ENCODE measurements at places on chromosomes 3 and 15.

GRCh38 chr3:128503164-128503651 is 10.2 kb upstream of the GATA2 start:
- no peak for DNase-seq

GRCh38 chr3:98553021-98553563 is 21.3 kb downstream of the GPR15 start:
- no peak for DNase-seq

- no peak for DNase-seq
Observed at GRCh38 chr3:150220799-150221198, 187.3 kb upstream of the TSC22D2 start.

DNA sequence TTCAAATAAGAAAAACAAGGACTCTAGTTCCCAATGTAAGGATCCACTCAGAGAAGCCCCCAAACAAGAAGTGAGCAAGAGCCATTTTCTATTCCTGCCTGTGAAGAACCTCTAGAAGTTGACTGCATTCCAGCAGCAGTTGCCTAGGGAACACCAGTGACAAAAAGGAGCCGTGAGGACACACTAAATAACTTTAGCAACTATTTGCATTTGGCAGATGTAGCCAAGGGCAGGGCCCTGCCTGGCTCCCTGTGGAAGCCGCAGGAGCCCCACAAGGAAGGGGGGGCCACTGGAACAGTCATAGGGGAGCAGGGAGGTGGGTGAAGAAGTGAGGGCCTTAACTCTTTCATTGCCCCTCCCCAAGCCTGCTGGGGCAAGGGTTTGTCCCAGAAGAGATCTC is 470.2 kb upstream of the PROK2 start:
- DNase-seq: no peak

- DNase-seq: no peak
Observed at GRCh38 chr15:83873966-83874365, 220.0 kb downstream of the ADAMTSL3 start.

GRCh38 chr3:195423818-195424217 is 19.0 kb downstream of the ACAP2 start:
- DNase-seq: no peak

DNA sequence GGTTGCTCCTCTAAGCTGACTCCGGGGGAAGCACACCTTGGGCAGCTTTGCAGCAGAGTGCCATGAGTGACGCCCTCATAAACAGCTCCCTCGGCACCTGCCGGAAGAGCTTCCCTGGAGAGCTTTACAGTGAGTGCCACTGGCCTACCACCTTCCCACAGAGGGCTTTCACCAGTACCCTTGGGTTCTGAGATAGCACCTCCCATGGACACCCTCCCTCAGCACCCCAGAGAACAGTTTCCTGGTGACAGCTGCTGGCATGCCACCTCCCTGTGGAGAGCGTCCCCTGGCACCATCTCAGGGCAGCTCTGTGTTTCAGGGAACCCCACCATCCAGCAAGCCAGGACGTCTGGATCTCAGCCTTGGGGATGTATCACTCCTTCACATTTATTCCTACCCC is 49.1 kb downstream of the RUBCN start:
- no peak for DNase-seq

DNA sequence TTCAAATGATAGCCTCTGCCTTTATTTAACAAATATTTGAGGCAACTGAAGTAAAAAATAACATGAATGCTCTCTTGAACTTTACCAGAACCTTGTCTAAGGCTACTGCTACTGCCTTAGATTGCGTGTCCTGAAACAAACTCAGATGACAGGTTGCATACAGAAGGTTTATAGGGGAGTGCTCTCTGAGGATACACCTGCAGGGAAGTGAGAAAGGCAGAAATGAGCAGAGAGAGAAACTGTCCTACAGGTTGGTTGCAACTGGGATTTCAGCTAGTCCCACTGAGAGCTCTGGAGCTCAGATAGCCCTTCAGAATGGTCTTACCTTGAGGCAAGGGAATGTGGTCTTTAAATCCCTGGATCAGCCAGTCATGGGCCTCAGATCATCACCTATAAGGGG is 165.5 kb downstream of the IL5RA start:
- no peak for DNase-seq

DNA sequence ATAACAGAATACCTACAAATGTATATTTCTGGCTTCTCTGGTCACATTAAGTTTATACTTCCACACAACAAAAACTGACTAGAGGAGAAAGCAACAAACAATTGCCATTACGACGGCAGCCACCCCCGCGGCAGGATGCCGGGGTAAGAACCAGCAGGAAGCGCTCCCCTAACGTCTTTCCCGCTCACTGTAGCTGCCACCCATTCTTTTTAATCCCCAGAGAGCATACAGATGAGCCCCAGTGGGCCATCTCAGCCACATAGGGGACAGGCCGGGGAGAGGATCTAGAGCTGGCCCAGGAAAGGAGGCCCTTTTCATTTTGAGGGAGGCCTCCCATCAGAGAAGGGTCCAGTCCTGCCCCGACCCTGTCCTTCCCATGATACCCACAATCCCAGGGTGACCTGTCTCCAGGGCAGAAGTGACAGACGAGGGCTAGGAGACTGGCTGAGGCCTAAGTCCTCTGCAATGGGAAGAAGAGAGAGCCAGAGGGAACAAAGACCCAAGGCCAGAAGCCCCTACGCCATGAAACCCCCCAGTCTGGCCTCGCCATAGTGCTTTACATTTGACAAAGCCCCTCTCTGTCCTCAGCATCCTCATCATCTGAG is 3.6 kb upstream of the CALML4 start:
- DNase-seq: no peak

- no peak for DNase-seq
Observed at GRCh38 chr3:188594139-188594538, 440.2 kb downstream of the LPP start.

GRCh38 chr3:25372167-25372566 is 55.9 kb upstream of the RARB start:
- DNase-seq: no peak

GRCh38 chr3:197961582-197961945 is 1.5 kb downstream of the LMLN start:
- DNase-seq: no peak

- DNase-seq: no peak
Observed at GRCh38 chr15:80114114-80114513, 38.7 kb upstream of the FAH start.

DNA sequence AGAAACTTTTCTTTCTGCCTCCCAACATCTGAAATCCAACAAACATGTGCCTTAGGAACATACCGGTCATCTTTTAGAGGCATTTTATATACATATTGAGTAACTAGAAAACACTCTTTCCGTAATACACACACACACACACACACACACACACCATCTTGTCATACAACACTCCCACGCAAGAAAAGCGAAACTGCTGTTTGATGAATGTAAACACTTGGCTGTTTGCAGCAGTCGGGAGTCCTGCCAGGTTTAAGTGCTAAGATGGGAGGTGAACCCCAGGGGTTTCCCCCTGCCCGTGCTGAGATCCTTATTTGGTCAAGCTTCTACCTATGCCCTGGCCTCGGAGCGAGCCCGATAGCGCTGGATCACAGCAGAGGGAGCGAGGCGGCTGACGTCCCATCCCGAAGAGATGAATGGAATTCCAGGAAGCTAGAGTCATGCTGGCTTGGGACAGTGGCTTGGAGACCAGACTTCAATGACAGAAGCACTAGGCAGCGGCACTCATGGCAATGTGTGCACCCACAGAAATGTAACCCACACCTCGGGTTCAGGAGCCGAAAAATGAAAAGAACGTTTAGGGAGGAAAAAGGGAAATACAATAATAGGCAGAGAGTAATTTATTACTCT is 1.3 kb upstream of the THBS1 start:
- DNase-seq: no peak

DNA sequence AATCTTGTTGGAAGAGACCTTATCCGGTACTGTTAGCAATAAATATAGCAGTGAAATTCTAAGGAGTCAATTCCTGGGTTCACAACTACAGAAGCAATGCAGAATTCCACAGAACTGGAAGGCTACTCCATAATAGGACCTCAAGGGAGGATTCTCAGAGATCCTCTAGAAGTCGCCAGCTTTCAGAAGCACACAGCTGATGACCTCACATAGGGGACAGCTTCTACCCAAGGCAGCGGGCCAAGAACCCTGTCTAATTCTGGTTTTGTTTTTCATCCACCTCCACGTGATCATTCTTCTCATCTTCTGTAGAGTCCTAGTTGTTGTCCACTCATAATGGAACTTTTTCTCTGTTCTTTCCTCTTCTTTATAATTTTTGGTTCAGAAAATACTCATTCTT is 99.4 kb downstream of the ERC2 start:
- DNase-seq: no peak

DNA sequence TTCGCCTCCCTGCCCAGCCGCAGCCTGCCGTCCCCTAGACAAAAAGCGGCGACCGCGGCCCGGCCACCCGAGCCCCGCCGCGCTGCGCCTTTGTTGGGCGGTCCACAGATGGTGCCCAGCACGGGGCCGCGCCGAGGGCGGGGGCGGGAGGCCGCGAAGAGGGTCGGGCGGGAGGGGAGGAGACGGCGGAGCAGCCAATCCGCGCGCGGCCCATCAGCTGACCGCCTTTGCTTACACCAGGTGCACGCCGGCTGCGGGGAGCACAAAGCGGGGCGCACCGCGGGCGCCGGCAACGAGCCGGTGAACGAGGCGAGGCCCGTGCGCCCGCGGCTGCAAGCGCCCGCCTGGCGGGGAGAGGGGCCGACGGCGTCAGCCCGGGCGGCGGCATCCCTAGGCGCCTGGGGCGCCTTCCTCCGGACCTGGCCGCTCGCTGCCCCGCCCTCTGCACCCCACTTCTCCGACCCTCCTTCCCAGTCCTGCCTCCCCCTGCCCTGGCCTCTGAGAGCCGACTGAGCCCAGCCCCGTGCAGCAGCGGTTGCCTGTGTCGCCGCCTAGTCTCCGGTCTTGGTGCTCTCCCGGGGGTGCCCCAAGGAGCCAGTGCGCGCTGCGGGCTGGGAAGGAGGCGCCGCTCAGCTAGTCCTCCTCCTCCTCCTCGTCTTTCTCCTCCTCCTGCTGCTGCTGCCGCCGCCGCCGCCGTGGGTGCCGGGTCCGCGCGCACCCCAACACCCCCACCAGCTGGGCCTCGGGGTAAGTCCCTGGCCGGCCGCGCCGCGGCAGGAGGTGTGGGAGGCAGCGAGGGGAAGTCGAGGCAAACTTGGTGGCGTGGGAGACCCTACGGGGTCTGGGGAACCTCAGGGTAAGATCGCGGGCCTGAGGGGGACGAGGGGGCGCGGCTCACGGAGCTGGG is at the start of gene LRRN1:
TSS of gene LRRN1 (plus strand) at position 259 of the 907 bp plus-strand sequence. CDS start 45,211 bp downstream, outside the sequence.
- no peak for DNase-seq

All from effector memory CD4-positive, alpha-beta T cell (primary cell).